AG10803 (cell line): ENCODE measurements at places on chromosomes 16 and 17.

DNA sequence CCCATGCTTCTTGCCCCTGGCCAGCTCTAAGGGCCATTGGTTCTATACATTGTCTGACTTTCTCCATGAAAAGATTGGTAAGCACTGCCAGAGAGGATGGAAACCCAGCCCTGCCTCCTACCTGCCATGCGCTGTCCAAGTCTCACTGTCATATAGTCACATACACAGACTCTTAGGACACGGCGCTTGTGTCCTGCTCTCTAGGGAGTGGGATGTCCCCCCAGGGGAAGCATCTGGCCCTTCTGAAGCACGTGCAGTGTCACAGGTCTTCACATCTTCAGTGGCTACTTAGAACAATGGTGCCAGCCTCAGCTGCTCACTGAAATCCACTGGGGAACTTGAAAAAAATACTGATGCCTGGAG is 38.7 kb downstream of the MYO18A start:
- DNase-seq: no peak

- no peak for DNase-seq
Observed at GRCh38 chr17:78884148-78884825, 18.7 kb downstream of the CEP295NL start.

- no peak for DNase-seq
Observed at GRCh38 chr17:81367171-81367570, 28.1 kb upstream of the BAHCC1 start.

- no peak for DNase-seq
Observed at GRCh38 chr16:66164581-66165247, 201.8 kb upstream of the CDH5 start.

GRCh38 chr17:31388351-31388750 is 3.1 kb upstream of the RAB11FIP4 start:
- no peak for DNase-seq

DNA sequence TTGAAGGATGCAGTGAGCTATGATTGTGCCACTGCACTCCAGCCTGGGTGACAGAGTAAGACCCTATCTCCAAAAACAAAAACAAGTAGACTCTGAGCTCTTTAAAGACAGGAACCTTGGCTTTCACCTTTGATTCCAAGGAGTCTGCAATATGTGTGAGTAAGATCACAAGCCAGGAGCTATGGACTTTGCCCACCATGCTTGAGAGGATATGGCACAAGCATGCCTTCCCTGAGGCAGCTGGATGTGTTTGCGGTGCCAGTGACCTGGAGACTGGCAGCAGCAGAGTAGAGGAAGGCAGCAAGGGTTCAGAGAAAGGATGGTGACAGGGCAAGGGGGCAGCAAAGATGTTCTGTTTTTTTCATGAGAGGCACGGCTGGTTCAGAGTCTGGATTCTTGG is 14.5 kb upstream of the PRKCA start:
- no peak for DNase-seq

GRCh38 chr17:76370261-76370993 is 14.0 kb upstream of the SPHK1 start:
- peak; percentile 99 for DNase-seq

DNA sequence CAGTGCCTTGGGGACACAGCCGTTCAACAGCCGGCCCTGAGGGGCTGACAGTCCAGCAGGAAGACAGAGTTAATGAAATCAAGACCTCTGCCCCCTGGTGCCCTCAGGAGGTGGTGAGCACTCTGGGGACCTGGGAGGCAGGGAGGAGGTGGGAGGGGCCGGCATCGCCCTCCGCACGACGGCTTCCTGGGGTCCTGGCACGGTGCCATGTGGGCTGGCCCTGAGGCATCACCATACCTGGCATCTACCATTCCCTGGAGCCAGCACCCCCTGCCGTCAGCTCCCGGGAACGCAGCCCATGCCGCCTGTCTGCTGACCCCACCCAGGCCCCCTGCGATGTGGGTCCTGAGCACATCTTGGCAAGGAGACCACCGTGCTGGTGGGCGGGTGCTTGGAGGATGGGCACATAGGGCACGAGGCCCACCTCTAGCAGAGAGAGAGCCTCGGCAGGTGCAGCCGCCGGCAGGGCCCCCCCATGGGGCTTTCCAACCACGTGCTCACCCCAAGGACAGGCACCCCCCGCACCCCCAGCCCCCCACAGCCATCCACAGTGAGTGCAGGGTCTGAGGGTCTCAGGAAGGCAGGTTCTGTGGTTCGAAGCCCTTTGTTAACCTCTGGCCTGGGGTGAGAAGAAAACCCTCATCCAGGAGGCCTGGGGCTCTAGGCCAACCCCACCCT is 52.5 kb downstream of the ZFPM1 start:
- no peak for DNase-seq

GRCh38 chr17:48722201-48722907 is at the start of gene PRAC1:
Gene PRAC1, minus strand, starts transcription at chr17:48722518. Its CDS starts 126 bp downstream, at chr17:48722392.
- no peak for DNase-seq

DNA sequence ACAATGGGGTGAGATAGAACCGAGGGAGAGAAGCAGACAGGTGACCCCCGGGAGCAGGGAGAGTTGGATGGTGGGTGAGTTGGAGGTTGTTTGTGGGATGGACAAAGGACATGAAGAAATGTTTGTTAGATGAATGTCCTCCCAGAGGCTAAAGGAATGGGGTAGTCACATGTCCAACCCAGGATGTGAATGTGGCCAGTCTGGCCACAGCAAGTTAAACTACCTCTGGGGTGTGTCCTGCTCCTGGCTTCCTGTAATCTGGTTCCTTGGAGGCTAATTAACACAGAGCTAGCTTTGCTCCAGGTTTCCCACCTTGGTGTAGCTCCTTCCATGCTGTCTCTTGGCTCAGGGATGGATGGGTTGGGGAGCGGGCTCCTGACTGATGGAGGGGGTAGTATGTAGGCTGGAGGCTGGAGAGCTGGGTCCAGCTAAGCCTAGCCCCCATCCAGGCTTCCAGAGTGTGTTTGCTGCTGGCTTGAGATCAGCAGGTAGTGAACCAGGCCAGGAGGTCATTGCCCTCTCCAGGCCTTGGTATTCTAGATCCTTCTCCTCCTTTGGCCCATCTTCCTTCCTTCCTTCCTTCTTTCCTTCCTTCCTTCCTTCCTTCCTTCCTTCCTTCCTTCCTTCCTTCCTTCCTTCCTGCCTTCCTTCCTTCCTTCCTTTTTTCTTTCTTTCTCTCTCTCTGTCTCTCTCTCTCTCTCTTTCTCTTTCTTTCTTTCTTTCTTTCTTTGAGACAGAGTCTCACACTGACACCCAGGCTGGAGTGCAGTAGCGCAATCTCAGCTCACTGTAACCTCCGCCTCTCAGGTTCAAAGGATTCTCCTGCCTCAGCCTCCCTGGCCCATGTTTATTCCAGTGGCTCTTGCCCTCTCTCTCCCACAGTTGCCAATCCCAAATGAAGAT is 28.0 kb upstream of the UBE2G1 start:
- no peak for DNase-seq

GRCh38 chr17:75525806-75526554 is 483 bp downstream of the LLGL2 start:
- DNase-seq: no peak

DNA sequence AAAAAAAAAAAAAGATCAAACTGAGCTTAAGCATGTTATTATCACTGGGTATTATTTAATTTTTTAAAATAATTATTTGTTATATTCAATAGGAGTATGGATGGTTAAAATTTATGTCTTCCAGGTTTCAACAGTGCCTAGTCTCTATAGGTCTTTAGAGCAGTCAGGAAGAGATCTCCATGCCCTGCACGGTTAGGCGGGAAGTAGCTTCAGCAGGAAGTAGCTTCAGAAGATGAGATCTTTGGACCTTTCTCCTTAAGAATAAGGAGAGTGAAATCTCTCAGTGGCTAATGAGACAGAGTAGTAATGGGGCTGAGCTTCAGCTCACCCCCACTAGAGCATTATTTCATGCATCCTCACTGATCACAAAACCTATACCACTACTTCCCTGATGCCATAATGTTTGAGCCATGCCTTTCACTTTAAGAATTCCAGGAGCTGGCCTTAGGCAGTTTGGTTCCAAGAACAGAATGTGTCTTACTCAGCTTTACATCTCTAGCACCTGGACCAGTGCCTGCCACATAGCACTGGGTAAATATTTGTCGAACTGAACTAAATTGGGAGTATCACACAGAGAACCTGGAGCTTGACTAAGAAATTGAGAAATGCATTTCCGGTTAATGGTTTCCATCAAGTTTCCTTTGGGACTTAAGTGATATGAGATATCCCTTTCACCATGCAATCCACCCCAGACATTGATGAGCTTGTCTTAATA is 43.5 kb downstream of the SCPEP1 start:
- no peak for DNase-seq

DNA sequence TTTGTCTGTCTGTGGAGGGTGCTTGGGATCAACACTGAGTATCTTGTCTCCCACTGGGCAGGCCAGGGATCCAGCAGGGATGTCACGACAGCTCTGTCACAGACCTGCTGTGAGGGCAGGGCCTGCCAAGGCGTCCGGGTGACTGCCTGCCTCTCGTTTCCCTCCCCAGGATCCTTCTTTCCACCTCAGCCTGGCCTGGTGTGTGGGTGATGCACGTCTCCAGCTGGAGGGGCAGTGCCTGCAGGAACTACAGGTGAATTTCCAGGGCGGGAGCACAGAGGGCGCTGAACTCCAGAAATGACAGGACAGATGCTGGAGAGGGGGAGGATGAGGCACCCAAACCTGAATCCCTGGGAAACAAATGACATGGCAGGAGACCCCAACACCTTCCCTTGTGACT is 6.8 kb upstream of the MMP15 start:
- DNase-seq: no peak

GRCh38 chr17:77148077-77148939 is 7.5 kb downstream of the SEC14L1 start:
- DNase-seq: no peak

GRCh38 chr17:61396586-61397085 is 3.0 kb upstream of the TBX2 start:
- no peak for DNase-seq

GRCh38 chr16:81932668-81933067 is 78.6 kb downstream of the SDR42E1 start:
- DNase-seq: no peak

DNA sequence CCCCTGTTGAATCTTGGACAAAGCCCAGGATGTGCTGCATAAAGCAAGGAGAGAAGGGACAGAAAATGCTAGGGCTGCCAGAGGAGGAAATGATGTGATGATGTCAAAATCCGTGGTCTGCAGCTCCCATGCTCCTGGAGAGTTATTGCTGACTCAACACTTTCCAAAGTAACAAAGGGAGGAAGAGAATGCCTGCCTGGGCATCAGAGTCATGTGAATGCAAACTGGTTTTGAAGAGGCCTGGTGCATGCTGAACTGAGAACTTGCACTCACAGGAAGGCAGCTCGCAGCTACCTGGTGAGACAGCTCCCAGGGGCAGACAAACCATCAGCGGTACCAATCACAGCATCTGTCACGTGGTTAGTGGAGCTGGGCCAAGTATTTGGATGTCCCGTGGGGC is 2.8 kb downstream of the MARVELD3 start:
- DNase-seq: peak; percentile 9

DNA sequence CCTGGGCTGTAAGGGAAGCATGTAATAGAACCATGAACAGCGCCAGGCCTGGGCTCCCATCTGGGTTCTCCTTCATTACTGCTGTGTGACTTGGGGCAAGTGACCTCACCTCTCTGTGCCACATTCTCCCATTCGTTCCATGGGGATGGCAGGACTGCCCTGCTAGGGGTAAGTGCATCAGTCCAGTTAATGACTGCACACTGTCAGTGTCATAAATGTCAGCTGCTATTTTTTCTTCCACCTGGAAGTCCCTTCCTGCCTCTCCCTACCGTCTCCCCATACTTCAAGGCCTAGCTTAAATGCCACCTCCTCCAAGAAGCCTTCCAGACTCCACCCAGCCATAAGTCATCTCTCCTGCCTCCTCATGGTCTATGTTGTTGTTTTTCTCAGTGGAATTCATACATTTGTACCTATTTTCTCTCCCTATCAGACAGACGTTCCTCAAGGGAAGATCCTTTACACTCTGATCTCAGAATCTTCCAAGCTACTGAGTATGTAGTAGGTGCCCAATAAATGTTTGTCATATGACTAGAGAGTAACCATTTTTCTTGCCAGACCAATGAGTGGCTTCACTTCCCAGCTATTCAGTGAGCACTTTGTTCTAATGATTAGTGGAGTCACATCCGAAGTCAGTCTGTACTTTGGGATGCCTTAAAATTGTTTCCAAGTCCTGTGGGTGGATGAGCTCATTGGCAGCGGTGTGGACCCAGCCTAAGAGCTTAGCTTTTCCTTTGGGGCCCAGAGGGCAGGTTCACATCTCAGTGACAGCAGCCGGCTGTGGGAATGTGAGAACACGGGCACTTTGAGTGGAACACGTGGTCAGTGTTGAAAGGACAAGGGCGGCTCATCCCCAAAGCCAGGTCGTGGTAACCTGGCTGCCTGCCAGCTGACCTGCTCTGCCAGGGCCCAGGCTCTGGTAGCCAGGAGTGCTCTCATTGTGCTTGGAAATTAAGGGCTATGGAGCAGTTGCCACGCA is 147.5 kb upstream of the GSE1 start:
- peak; percentile 64 for DNase-seq

GRCh38 chr17:56548661-56549060 is 44.8 kb upstream of the NOG start:
- no peak for DNase-seq

- no peak for DNase-seq
Observed at GRCh38 chr16:77807021-77807420, 18.7 kb downstream of the VAT1L start.

GRCh38 chr17:3890082-3890877 is 2.6 kb downstream of the CAMKK1 start:
- DNase-seq: peak; percentile 90

GRCh38 chr17:50615828-50616227 is 18.9 kb upstream of the ABCC3 start:
- no peak for DNase-seq

DNA sequence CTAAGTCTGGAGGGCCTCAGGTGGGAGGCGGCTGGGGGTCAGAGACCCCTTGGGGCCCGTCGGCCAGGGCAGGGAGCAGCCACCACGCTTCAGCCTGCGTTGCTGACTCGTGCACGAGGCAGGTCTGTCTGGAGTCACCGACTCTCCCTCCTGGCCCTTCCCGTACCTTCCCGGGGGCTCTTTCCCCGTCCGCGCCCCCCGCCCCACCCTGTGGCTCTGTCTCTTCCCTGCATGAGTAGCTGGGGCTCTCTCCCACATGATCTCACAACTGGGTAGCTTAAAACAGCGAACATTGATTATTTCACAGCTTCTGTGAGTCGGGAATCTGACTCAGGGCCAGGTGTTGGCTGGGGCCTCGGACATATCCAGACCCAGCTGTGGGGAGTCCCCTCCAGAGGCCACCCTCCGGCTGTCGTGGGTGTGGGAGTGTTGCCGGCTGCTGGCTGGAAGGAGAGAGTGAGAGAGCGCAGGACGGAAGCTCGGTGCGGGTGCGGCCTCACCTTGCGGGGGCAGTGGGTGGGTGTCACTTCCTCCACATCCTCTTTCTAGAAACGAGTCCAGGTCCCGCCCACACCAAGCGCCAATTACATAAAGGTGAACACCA is 17.3 kb downstream of the BAHCC1 start:
- no peak for DNase-seq

GRCh38 chr17:36504156-36504545 is 17.7 kb downstream of the ZNHIT3 start:
- DNase-seq: no peak

- no peak for DNase-seq
Observed at GRCh38 chr17:11485336-11486100, 112.8 kb upstream of the DNAH9 start.
